ENCODE measurements at places on chromosomes 1 and 21.

DNA sequence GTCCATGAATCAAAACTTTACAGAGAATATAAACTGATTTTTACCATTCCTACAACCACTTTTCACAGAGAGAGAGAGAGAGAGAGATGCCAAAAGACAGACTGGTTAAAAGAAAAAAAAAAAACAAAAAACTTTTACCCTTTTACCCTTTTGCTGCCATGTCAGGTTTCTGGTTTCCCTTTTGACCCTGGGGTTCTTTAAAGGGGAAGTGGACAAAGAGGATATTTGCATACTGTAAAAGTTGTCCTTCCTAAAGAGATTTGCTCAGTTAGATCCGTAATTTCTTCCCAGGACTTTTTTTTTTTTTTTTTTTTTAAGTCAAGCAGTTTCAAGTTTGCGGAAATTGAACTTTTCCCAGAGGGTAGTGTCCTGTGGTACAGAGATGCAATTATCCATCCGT is 287.8 kb upstream of the RGS18 start:
- no peak for DNase-seq

GRCh38 chr1:157819896-157820295 is at the start of gene FCRL1:
Gene FCRL1, minus strand, starts transcription at chr1:157820120. Its CDS starts 83 bp downstream, at chr1:157820037.
- DNase-seq = no peak

- DNase-seq = no peak
These were observed 27.2 kb downstream of the IRF2BP2 start for GRCh38 chr1:234582681-234583301.

GRCh38 chr1:58714544-58714943 is 14.7 kb upstream of the MYSM1 start:
- DNase-seq = no peak

DNA sequence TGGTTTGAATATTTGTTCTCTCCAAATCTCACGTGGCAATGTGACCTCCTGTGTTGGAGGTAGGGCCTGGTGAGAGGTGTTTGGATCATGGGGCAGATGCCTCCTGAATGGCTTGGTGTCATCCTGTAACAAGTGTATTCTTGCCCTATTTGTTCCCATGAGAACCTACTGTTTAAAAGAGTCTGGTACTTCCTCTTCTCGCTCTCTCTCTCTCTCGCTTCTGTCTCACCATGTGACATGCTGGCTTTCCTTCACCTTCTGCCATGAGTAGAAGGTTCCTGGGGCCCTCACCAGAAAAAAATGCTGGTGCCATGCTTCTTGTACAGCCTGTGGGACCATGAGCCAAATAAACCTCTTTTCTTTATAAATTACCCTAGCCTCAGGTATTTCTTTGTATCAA is 8.4 kb upstream of the PAXBP1 start:
- DNase-seq = no peak

DNA sequence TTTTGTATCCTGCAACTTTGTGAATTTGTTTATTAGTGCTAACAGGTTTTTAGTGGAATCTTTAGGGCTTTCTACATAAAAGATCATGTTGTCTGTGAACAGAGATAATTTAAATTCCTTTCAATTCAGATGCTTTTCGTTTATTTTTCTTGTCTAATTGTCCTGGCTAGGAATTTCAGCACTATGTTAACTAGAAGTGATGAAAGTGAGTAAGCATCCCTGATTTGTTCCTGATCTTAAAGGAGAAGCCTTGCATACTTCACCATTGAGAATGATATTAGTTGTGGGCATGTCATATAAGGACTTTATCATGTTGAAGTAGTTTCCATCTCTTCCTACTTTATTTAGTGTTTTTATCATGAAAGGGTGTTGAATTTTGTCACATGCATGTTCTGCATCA is 23.6 kb upstream of the TRIM67 start:
- DNase-seq = no peak

GRCh38 chr1:192550922-192551534 is 24.5 kb upstream of the RGS1 start:
- DNase-seq = no peak

- no peak for DNase-seq
These were observed 2.2 kb upstream of the FBLIM1 start for GRCh38 chr1:15756143-15757015.

DNA sequence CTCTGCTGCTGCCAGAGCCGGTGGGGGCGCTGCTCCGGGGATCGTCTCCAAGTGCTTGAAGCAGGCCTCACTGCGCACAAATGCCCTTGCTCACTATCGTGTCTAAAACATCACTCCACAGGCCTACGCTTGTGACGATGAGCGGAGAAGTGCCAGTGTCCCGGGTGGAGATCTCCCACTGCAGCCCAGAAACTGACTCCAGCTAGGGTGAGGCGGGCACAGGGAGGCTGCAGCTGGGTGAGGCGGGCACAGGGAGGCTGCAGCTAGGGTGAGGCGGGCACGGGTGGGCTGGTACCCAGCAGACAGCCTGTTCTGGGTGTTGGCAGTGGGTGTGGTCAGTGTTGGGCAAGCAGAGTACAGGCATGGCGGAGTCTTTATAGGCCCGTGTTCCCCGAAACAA is 22.7 kb upstream of the PDXK start:
- no peak for DNase-seq

GRCh38 chr1:208141610-208142192 is 102.5 kb downstream of the PLXNA2 start:
- DNase-seq = no peak

DNA sequence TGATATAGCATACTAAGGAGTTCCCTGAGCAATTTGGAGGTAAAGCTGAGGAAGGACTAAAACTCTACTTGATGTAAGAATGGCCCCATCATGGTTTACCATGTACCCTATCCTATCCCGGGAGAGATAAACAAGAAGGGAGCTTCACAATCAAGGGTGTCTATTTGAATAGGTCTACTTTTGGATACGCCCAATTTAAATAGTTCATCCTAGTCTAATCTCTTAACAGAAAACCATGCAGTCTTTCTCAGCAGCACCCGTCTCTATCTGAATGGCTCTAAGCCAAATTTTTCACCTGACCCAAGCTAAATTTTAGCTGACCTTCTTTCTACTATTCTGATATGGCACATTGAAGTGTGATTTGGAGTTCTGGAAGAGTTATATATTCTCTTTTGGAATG is 122.0 kb downstream of the TNNI3K start:
- DNase-seq = no peak

GRCh38 chr21:36125512-36126207 is 9.2 kb upstream of the CBR3 start:
- no peak for DNase-seq

DNA sequence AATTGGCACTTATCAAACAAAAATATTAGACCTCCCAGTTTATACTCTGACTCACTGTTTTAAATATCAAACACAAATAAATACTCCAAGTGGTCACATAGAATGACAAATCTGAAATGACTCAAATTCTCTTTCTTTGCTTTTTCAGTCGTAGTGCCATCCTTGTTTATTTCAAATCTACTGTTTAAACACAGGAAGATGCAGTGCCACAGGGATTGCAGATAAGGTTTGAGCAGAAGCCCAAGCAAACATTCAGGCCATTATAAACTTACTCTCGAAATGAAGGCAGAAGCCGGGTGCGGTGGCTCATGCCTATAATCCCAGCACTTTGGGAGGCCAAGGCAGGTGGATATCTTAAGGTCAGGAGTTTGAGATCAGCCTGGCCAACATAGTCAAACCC is 255.4 kb upstream of the PLXNA2 start:
- DNase-seq = no peak

DNA sequence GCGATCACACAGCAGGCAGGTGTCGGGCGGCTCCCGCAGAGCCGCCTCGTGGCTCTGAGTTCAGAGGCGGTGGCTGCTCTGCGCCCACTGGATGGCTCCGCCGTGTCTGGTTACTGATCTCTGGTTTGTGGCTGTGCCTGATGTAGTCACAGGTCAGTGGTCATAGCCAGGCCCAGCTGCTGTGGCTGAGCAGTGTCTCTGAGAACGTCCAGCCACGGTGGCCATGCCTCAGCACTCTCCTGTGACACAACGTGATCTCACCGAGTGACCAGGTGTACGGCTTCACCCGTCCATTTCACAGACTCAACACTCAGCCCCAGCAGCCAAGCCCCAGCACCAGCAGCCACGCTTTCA is 61.2 kb downstream of the KCNN3 start:
- DNase-seq = no peak

- DNase-seq = no peak
These were observed 35.7 kb downstream of the SDC3 start for GRCh38 chr1:30872948-30873263.

DNA sequence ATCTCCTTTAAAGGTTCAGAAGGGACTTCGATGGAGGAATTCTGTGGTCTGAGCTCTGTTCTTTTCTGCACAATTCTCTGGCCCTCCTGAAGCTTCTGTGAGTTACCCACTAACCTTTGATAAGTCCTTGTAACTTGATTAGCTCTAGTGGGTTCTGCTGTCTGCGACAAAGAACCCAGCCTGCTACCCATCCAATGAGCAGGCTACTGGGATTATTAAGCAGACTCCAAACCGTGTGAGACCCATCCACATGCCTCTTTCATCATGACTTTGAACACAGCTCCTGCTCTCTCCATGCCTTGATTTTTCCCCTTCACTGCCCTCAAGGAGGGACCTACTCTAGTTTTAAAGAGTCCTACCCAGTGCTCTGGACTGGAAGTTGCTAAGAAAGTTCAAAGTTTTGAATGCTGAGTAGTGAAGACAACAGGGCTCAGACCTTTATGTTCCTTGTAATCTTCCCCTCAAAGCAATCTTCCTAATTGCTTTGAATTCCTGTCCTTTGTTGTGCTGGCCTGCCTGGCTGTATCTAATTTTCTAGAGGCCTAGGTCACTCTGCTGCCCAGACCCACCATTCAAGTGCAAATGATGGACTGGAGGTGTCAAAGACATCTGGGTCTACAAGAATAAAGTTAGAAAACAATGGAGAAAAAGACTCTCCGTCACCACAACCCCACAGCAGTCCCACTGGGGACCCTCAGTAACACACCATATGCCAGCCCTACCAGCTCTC is 146.9 kb downstream of the RHOU start:
- no peak for DNase-seq

- DNase-seq = no peak
These were observed 138.2 kb downstream of the AJAP1 start for GRCh38 chr1:4792565-4792964.

DNA sequence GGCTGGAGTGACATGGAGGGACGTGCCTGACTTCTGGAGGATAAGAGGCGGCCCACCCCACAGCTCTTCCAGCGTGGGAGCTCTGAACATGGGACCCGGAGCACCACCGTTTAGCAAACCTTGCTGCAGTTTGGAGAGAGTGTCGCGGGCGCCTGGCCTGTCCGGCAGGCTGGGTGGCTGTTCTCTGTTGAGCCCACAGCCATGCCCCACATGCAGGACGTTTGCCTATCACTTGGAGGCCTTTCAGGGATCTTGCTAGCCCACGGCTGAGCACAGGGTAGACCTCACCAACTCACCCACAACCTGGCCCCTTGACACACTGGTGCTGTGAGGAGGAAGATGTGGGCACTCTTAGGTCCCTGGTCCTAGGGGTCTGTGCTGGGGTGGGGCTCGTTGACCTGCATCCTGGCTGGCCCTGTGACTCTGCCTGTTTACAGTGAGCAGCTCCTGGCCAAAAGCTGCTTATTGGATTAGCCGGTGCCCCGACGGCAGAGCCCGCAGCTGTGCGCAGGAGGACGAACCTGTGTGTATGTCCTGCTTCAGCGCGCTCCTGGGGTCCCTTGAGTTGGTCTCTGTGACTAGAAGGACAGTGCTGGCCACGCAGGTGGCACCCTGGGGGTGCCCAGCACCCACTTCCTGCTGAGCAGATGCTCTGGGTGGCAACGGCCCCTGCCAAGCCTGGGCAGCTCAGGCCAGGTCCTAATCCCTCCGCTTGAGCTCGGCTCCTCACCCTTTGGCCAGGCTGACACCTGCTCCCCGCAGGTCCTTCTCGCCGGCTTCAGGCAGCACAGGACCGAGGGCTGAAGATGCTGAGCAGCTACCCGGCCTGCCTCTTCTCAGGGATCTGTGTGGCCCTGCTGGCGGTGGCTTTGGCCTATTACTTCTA is 72.4 kb upstream of the TRAPPC10 start:
- no peak for DNase-seq

DNA sequence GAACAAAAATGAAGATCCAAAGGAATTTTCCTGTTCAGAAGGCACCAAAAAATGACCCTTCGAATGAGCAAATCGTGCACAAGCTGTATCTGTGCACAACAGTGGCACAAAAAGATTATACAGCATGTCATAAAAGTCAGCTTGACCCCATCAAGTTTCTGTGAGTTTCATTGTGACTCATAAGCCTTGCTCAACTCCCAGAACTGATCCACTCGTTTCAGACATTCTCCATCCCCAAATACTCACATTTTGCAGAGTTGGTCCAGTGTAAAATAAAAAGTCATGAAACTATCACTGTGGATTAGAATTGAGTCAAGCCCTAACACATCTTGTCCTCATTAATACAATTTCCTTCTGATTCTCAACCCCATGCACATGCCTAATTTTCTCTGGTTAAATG is 174.7 kb upstream of the PKN2 start:
- no peak for DNase-seq

DNA sequence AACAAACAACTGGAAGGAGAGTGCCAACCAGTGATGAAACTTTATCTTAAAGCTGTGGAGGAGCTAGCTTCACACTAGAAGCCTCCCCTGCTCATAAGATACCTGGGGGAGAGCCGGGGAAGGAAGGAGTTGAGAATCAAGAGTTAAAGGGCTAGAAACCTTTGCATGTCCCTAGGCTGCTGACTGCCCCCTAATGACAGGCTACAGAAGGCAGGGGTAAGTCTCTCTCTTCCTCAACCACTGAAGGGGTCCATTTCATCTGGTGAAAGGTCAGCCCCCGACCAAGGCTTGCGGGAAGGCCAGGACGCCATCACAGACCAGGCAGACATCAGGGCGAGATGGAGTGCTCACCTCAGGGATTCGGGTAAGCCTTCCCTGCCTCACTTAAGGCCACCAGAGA is 65.6 kb upstream of the GRHL3 start:
- no peak for DNase-seq

DNA sequence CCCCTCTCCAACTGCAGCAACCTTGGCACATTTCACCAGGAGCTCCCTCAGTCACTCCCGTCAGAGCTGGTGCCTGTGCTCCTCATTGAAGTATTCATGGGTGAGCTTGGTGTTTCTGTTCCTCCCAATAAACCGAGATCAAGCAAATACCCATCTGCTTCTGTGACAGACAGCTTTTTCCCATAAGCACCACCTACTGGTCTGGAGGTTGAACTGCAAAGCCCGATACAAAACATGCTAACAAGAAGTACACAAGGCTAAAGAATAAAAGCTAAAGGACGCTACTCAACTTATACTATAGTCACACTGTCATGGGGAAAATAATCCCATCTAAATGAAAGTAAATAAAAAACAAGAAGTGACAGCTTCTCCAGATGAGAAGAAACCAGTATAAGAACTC is 111.9 kb upstream of the C21orf91 start:
- DNase-seq = no peak

DNA sequence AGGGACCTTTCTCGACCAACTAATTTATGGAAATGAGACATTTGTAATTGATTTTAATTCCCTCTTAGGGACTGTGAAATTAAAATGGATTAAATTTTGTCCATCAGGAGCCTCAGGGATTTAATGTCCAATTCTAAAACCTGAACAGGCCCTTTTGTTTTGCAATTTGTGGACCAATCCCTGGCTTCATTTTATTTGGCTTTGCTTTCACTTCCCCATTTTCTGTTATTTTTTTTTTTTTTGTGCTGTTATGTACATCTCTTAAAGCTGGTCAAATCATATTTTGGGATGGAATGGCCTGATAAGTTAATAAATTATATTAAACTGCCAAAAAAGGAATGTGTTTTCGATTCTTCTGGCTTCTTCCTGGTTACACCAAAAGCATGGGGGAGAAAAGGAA is 28.9 kb downstream of the ZSCAN20 start:
- DNase-seq = no peak

GRCh38 chr1:209076688-209077087 is 506.8 kb upstream of the CAMK1G start:
- no peak for DNase-seq

Data from smooth muscle cell of the brain vasculature (primary cell).